ENCODE measurements at places on chromosomes 12 and 14. TPM values are rescaled to one million over a fixed set of nuclear protein-coding genes. Genes with fewer than 3 reads are reported as not detected.
A peak's percentile ranks its signal among the peaks of the same experiment; 100 is the strongest.

DNA sequence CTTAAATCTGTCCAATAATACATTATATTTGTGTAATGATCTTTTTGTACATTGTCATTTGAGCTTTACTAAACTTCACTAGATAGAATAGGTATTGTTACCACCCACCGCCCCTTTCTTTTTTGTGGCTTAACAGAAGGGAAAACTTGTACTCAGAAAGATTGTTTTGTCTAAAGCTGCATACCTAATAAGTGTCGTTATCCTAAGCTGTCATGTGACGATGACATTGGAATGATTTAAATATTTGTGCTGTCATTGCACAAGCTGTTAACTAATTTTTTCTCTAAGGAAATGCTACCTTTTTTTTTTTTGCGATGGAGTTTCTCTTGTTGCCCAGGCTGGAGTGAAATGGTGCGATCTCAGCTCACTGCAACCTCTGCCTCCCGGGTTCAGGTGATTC lies 3.6 kb downstream of the DIP2B start:
- ATAC-seq: no peak

DNA sequence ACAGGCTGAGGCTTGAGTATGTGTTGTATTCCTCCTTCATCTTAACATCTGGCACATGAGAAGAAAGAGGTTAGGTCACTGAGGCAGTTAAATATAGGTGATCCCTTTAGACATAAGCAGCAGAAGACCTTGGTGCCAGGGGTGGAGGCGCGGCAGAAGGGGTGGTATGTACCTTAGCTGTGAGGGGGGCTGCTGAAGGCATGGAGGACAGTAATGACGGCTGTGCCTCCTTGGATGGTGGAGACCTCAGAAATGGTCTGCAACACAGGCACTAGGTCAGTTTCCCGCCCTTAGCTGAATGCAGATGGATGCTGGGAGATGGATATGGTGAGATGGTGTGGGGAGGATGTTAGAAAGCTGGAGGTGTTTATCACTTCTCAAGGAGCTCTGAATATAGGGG lies 1.5 kb upstream of the PNMA1 start:
- no peak for ATAC-seq

Gene RASSF9
- total RNA-seq: 0.11 TPM

Gene MLF2
- total RNA-seq: 159 TPM

DNA sequence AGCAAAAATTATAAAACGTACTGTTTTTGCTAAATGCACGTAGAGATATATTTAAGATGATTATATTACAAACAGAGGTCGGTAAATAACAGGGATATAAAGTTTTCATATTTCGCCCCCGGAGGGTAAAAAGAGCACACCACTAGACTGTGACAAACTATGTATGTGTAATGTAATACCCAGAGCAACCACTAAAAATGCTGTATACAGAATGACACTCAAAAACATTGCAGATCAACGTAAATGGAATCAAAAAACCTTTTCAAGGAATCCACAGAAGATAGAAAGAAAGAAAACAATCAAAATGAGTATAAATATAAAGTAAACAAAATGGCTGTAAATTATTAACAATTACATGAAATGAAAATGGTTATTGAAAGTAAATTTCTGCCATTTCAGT lies 37.6 kb upstream of the PRB4 start:
- ATAC-seq: no peak

Gene ANKS1B
- total RNA-seq: 39.9 TPM

GRCh38 chr12:110284597-110284996 lies 3.5 kb downstream of the ATP2A2 start:
- no peak for ATAC-seq

- ATAC-seq: no peak
These were observed 31.8 kb downstream of the CPSF2 start for GRCh38 chr14:92153581-92153980.

- ATAC-seq: peak; percentile 17
These were observed 101.3 kb upstream of the E2F7 start for GRCh38 chr12:77166696-77167095.

DNA sequence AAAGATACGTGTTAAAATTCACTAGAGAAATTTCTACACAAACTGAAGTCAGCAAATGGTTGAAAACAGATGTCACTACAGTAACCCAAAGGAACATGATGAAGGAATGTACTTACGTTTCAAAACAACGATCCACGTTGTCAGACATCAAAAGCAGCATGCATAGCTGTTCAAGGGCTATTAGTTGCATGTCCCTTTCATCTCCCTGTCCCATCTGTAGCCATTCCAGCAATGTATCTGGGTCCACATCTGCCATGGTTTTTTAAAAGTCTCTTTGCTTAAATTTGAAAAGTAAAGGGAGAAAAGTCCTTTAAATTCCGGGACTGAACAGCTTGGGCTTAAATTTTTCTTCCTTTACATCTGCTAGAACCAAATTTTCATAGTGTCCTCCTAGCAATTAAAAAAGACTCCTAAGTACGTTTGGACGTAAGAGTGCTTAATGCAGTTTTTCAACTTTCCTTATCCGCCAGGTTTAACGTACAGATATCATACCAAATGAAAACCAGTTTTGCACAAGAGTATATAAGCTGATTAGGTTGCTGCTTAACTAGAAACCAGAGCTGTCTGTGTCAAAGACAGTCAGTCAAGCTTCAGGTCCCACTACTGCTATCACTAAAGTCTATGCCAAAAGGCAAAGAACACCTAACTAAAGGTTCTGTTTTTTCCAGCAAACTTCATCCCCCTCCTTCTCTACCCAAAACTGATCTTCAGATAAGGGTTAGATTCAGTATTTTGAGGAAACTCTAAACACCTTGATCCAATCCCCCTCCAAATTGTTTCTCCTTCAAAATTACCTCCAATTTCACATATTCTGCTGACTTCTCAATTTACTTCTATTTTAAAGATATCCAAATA lies 1.7 kb downstream of the HECTD1 start:
- ATAC-seq: no peak

DNA sequence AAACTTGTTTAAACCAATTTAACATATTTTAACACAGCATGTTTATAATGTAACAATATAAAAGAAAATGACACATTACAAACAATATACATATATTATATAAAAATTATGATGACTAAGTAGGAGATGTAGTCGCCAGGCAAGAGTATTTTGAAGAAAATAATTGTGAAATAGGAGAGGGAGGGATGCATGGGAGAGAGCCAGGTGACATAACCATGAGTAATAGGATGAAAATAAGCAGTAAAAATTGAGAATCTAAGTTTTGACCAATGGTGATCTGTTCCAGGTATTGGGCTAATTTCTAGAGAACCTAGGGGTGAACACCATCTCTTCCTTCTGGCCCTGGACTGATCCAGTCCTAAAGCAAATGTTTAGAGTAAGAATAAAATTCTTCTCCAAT lies 315.2 kb upstream of the G2E3 start:
- ATAC-seq: no peak

Gene PTGR2
- 9.8 TPM for total RNA-seq

- peak; percentile 88 for ATAC-seq
These were observed 146.8 kb upstream of the LRIG3 start for GRCh38 chr12:59067083-59067482.

GRCh38 chr12:6688543-6688998 lies 604 bp downstream of the ZNF384 start:
- ATAC-seq: no peak

Measured in motor neuron (in vitro differentiated cells).